Activated T-helper 9 cell treated with anti-CD3 and anti-CD28 coated beads, Interleukin-2, amount 50 U/mL, for 16 hours (primary cell): ENCODE measurements at places on chromosomes 11 and 22.

GRCh38 chr11:106983261-106983660, 35.0 kb downstream of the GUCY1A2 start:
- no peak for DNase-seq

DNA sequence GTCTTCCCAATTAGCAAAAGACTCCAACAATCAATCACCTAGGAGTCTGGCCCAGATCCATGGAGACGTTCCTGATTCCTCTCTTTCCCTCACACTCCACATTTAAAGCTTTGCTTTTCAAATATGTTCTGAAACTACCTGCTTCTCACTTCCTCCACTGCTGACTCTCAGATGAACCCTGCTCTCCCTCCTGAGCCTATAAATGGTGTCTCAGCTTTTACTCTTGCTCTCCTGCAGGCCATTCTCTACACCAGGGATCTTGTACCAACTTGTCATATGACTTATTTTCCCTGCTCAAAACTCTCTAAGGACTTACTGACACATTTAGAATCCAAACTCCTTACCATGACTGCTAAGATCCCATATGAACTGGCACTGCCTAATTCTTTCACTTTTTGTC, 138.4 kb upstream of the DDI1 start:
- no peak for DNase-seq

GRCh38 chr22:39244496-39245129, at the start of gene PDGFB:
PDGFB (minus strand) TSS chr22:39244982; CDS start chr22:39243963, 1,019 bp downstream.
- DNase-seq: no peak

- DNase-seq: no peak
Observed at GRCh38 chr22:44363980-44364750, 51.4 kb upstream of the SHISAL1 start.

DNA sequence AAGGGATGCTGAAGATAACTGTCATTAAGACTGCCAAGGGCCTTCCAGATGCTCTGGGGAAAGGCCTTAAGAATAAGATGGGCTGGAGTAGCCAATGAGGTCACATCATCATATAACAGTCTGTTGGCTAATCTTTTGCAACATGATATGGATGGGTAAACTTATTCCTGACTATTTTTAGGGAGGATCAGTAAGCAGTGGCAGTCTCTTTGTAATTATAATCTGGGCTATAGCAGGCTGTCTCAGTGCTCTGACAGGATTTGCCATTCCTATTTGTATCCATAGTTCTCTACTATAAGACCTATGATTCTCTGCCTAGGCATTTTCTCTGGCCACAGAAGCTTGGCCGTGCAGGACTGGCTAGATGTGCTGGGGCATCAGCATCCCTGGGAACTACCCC, 16.1 kb upstream of the CALCB start:
- DNase-seq: no peak

GRCh38 chr11:27309046-27309445, 54.0 kb downstream of the CCDC34 start:
- DNase-seq: no peak

DNA sequence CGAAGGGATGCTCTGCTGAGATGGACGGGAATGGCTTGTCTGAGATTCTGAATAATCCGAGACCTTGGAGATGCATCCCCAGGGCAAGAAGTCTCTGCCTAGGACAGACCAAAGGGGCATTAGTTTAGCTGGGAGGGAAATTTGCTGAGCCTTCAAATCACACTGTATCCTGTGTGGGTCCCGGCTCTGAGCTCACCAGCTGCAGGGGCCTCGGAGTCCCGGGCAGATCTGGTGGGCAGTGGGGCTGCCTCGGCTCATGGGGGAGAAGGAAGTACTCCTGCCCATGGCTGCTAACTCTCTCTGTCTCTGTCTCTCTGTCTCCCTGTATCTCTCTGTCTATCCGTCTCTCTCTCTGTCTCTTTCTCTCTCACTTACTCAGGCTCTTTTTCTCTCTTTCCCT, 522.4 kb downstream of the TBC1D22A start:
- no peak for DNase-seq

DNA sequence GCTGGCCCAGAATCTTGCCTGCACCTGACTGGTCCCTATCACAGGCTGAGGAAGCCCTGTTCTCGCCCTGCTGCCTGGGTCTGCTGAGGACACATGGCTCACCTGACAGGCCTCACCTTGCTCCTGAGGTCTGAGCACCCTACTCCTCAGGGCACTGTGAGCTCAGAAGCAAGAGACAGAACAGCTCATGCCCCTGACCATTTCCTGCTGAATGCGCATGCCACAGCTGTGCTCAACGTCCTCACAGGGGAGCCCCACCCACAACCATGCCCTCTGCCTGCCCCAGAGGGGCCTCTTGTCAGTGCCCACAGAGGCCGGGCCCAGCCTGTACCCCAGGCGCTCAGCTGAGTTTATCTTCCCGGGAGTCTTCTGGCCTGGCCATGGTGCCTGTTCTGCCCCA, 2.8 kb upstream of the TSPO start:
- no peak for DNase-seq

GRCh38 chr11:108278546-108278945, 55.7 kb downstream of the ATM start:
- no peak for DNase-seq

DNA sequence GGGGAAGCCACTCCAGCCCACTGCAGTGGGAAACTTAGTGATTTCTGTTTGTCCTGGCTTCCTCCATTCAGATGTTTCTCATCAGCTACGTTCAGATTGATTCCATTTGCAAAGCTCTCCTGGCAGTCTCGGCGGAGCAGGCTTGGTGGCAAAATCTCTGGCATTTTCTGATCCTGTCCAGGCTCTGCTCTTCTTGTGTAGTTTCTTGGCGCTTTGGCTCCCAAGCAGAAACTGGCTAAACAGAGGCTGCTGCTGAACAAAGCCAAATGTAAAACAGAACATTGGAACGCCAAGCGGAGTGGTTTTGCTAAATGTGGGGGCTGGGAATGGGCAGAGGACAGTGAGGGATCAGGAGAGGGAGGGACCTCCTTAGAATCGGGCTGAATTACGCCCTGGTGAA, 36.7 kb downstream of the ADAMTS8 start:
- DNase-seq: no peak

- no peak for DNase-seq
Observed at GRCh38 chr11:59152312-59152951, 9.8 kb downstream of the FAM111A start.

GRCh38 chr11:80515097-80515496, 1074.3 kb upstream of the TENM4 start:
- no peak for DNase-seq

DNA sequence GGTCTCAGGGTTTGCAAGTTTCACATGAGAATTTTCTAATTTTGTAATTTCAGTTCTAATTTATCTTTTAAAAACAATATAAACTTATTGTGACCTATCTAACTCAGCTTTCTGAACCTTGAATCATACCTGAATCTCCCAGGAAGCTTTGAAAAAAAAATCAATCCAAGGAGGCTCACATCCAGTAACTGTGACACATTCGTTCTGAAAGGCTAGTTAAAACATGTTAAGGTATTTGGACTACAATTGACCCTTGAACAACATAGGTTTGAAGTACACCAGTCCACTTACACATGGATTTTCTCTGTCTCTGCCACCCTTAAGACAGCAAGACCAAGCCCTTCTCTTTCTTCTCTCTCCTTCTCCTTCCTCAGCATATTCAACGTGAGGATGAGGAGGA, 40.0 kb downstream of the DDI1 start:
- no peak for DNase-seq

GRCh38 chr22:33735978-33736377, 184.3 kb downstream of the LARGE1 start:
- DNase-seq: no peak
